NCI-H1417 treated with DMSO at 0.1 percent for 48 hours (cell line): ENCODE measurements at places on chromosomes 7 and 10.
A peak's percentile ranks its signal among the peaks of the same experiment; 100 is the strongest.

DNA sequence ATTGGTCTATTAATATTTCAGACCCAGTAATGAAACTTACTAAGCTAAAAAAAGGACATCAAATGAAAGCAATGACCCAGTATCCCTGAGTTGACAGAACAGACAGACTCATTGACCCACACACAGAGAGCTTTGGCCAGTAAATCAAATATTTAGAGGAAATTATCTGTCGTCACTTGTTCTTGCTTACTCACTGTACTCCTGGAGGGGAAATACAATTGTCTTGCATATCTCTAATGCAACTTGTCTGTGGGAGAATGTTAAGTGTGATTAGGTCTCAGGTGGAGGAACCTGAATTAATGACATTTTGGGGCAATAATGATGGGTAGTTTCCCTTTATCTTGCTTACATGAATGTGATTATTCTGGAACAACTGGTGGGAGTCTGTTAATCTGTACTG, 80.4 kb downstream of the CUBN start:
- no peak for DNase-seq

- no peak for DNase-seq
Measured at GRCh38 chr7:74355091-74355490, 65.9 kb downstream of the CLIP2 start.

DNA sequence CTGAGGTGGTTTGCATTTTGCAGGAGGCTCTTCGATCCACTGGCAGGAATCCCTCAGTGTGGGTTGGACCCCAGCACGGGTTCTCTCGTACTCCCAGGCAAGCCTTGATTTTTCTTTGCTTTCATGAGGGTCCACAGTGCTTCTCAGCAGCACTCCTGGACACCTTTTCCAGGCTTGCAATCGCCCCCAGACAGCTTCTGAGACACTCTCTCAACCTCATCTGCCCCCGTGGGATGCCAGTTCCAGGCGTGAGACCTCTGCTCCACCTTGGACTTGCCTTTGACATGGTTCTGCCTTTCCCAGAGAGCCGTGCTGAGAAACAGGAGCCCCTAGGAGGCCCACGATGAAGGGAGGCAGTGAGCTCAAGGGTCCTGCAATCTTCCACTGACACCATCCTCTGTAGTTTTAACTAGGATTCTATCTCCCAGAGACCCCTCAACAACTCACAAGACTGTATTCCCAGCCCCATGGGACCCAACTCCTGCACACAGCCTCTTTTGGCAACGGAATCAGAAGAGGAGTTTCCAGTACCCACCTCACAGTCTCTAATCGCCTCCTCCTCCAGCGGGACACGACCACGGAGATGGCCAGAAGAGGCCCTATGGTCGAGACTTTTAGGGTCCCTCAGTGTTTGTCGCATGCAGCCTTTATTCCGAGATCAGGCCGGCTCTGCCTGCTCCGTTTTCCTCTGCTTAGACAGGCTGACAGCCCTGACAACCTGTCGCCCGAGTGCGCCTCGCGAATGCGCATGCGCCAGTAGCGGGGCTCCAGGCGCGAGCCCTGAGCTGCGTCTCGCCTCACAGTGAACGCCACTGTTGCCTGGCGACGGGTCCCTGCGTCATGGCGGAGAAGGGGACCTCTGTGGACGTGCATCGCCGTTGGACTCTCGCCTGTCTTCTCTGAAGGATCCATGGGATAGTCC, 26.0 kb upstream of the ZNF273 start:
- peak; percentile 46 for DNase-seq

GRCh38 chr7:76165973-76166403, 35.7 kb upstream of the SRRM3 start:
- DNase-seq: no peak

DNA sequence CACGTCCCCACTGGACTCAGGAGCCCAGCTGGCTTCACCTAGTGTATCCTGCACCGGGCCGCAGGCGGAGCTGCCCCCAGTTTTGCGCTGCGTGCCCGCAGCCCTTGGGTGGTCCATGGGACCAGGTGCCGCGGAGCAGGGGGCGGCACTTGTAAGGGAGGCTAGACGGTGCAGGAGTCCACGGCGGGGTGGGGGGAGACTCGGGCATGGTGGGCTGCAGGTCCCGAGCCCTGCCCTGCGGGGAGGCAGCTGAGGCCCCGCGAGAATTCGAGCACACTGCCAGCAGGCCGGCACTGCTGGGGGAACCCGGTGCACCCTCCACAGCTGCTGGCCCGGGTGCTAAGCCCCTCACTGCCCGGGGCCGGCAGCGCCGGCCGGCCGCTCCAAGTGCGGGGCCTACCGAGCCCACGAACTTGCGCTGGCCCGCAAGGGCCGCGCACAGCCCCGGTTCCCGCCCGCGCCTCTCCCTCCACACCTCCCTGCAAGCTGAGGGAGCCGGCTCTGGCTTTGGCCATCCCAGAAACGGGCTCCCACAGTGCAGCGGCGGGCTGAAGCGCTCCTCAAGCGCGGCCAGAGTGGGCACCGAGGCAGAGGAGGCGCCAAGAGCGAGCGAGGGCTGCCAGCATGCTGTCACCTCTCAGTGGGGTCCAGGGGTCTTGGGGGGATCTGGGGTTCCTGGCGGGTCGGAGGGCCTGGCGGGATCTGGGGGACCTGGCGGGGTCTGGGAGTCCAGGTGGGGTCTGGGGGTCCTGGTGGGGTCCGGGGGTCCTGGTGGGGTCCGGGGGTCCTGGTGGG, 81.4 kb downstream of the VIPR2 start:
- DNase-seq: no peak

DNA sequence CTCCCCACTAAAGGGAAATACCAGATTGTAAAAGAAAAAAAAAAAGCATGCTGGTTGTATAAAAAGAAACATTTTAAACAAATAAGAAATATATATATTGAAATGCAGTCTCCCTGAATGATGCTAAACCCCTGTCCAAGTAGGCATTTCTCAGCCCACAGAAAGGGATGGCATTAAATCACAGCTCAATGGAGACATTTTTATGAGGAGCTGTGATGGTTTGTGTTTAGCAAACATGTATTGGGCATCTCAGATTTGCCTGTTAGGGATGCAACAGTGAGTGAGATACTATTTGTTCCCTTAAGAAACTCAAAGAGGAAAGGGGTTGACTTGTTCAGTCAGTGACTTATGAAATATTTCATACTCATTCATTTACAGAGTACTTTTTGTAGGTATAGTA, 51.5 kb downstream of the KAT6B start:
- DNase-seq: no peak

DNA sequence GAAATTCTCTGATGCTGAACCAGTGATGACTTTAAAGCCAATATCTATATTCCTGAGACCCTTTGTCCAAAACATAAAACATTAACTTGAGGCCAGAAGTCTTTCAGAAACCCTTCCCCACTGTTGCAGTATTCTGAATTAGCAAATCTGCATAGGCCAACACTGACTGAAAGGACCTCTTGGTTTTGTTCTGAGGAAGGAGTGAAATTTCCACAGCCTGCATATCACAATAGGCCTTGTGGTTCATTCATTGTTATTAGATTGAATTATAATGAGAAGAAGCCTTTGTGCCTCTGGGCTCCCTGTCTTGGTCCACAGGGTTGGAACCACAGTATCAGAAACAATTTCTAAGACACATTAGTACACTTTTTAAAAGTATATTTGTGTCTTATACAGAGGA, 90.3 kb downstream of the CCNY start:
- DNase-seq: no peak

- no peak for DNase-seq
Measured at GRCh38 chr7:71278257-71278656, 146.3 kb downstream of the GALNT17 start.
